Activated CD8-positive, alpha-beta memory T cell treated with anti-CD3 and anti-CD28 coated beads for 1 hour (primary cell): ENCODE measurements at places on chromosomes 6 and 20.
A peak's percentile ranks its signal among the peaks of the same experiment; 100 is the strongest.

DNA sequence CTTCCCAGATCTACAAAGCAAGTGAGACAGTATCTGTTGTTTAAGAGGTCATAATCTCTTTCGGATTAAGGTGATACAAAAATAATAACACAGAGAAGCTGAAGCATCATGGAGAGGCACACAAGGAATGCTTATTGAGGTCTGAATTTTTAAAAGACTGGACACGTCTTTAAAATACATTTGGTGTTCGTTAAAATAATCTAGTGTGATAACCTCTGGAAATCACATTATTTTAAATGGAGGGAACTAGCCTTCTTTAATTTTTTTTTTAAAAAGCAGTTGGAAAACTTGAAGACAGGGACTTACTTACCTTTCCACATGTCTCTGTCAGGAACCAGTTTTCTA, 1.9 kb upstream of the LRRC1 start:
- no peak for DNase-seq

- no peak for DNase-seq
Measured at GRCh38 chr6:106658469-106658868, 29.1 kb downstream of the QRSL1 start.

DNA sequence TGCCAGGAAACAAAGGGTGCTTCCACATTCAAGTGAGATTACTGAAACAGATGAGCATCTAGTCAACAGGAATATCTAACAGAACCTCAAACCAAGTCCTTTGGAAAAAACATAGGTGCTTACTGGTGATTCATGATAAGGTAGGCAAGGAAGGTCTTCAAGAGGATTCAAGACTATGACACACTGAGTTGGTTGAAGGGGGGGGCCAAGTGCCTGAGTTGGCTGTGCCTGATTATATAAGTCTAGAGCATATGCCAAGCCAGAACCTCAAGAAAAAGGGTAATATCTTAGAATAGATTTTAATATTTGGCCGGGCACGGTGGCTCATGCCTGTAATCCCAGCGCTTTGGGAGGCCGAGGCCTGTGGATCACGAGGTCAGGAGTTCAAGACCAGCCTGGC, 63.7 kb downstream of the LYRM4 start:
- no peak for DNase-seq

DNA sequence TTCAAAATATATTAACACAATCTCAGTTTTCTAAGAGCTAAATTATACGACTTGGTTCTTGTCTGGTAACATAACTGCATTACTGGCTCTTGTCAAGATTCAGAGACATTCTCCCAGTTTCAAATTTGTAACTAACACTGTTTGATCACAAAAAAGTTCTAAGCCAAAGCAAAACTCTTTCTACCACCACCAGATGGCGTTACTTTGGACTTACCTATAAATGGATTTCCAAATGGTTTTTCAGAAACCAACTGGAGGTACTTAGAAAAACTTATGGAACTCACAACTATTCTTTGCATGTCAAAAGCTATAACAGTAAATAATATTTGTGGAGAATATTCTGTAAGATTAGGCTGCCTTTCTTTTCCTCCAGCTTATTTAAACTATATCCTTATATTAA, 34.2 kb upstream of the GFRAL start:
- no peak for DNase-seq

DNA sequence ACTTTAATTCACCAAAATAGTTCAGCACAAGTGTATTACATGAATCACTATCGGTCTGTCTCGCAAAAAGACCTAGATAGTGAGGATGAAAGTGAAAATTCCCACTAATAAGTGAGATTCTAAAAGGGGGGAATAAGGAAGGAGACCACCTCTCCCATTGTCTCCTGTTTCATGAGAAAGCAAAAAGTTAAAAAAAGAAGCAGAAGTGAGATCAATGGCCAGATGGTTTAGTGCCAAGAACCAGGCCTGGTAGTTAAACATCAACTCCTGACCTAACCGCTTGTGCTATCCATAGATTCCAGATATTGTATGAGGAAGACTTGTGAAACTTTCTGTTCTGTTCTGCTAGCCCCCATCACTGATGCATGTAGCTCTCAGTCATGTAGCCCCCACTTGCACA, 293.0 kb downstream of the RNGTT start:
- DNase-seq, result no peak

GRCh38 chr20:38757145-38757775, 9.0 kb downstream of the ACTR5 start:
- DNase-seq, result no peak

GRCh38 chr6:72672906-72673305, 51.0 kb downstream of the KCNQ5 start:
- DNase-seq, result no peak

DNA sequence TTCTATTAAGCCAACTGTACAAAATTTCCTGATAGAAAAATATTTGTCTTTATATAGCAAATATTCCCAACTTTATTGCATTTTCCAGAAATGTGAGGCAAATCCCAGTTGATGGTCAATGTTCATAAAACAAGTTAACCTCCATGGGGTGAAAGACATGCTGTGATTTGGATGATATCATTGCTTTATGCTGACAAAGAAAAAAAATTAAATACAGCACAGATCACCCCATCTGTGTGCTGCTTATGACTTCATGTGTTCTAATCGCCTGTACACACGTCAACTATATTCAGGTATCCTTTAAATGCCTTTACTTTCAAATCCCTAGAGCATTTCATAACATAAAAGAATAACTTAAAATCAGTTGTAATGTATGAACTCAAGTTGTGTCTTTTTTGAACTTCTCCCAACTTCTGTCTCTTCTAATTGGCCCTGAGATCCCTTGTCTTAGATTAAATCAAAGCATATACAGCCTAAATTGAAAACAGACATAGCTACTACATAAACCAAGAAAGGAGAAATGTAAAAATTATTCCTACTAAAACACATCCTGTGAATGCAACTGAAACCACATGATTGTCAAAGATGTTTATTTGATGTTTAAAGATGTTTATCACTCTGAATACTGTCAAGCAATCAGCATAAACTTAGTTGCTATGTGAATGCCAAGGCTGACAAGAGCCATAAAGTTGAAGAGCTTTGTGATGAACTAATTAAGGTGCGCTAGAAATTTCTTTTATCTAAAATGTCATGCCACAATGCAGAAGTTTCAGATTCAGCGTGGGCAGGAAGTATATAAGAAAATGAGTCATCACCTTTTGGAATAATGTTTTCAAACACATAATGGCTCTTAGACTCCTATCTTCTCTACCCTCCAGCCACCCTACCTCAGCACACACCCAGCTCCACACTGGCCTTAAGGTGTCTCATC, 68.7 kb downstream of the FILIP1 start:
- DNase-seq, result no peak

- DNase-seq, result no peak
Measured at GRCh38 chr20:373171-373890, 7.2 kb upstream of the TRIB3 start.

- DNase-seq, result no peak
Measured at GRCh38 chr20:62631336-62632308, 10.7 kb upstream of the SLCO4A1 start.

- DNase-seq, result no peak
Measured at GRCh38 chr6:26329763-26330511, 35.1 kb upstream of the BTN3A2 start.

GRCh38 chr6:71082033-71082650, 125.3 kb upstream of the B3GAT2 start:
- no peak for DNase-seq

DNA sequence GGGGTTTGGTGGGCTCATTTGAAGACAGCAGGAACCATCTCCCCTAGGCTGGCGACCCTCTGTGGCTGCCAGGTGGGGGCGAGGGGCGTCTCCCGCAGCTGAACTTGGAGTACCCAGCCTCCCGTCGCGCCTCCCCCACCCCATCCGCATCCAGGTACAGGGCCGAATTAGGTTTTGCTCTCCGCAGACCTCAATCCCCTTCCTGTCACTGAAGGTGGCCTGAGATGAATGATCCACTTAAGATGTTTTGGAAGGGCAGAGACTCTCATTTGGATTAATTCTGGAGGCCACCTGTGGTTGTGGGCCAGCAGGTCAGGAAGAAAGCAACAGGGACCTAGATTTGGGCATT, 493 bp downstream of the CD83 start:
- DNase-seq, result no peak

DNA sequence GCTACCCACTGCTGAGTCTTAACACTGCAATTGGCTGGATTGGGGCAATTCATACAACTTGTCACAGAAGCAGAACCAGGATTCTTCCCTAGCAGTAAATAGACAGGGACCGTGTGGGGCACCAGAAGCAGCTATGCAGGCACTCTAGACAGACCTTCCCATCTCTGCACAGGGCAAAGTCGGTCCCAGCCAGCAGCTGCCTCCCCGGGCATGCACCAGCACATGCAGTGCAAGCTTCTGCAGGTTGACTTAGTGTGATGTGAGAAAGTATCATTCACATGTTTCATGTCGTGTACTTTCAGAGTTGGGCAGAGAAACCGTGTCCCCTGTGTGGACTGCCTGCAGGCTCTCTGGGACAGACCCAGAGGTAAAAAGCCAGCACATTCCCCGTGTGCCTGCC, 98.0 kb upstream of the FOXA2 start:
- DNase-seq, result no peak

- peak; percentile 36 for DNase-seq
Measured at GRCh38 chr20:21048841-21049273, 57.3 kb downstream of the LINC00237 start.

DNA sequence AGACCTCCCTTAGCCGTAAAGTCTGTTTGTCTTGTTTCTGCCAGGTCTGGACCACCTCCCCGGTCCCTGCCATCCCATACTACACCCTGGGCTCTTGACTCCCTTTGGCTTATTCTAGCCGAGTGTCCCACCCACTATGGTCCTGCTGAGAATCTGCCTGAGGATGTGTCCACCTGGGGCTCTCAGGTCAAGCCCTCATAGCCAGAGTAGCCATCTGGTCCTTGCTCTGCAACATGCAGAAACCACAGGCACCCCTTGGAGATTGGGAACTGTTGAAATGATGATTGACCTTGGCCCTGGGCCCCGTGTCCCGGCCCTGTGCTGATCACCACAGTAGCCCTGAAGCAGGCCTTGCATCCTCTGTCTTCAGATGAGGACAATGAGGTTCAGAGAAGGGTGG, 44.0 kb downstream of the VSTM2L start:
- no peak for DNase-seq

- no peak for DNase-seq
Measured at GRCh38 chr20:17511401-17511800, 19.8 kb downstream of the BFSP1 start.

- DNase-seq, result no peak
Measured at GRCh38 chr6:14380901-14381828, 263.6 kb downstream of the CD83 start.

DNA sequence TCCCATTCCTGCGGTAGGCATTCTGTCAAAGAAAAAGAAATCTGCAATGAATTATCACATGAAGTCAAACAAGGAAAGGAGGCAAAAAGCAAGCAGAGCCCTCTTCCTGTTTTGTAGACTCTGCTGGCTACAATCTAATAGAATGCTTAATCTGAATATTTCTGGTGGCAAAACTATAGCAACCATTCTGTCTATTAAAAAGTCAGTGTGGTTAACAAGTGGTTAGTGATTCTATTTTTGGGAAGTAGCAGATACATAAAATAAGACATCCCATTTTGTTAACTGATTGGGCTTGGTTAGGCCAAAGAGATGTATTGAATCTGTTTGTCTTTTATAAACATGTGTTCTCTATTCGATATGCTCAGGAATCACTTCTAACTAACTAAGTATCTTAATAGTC, 442.3 kb downstream of the CDC5L start:
- no peak for DNase-seq

DNA sequence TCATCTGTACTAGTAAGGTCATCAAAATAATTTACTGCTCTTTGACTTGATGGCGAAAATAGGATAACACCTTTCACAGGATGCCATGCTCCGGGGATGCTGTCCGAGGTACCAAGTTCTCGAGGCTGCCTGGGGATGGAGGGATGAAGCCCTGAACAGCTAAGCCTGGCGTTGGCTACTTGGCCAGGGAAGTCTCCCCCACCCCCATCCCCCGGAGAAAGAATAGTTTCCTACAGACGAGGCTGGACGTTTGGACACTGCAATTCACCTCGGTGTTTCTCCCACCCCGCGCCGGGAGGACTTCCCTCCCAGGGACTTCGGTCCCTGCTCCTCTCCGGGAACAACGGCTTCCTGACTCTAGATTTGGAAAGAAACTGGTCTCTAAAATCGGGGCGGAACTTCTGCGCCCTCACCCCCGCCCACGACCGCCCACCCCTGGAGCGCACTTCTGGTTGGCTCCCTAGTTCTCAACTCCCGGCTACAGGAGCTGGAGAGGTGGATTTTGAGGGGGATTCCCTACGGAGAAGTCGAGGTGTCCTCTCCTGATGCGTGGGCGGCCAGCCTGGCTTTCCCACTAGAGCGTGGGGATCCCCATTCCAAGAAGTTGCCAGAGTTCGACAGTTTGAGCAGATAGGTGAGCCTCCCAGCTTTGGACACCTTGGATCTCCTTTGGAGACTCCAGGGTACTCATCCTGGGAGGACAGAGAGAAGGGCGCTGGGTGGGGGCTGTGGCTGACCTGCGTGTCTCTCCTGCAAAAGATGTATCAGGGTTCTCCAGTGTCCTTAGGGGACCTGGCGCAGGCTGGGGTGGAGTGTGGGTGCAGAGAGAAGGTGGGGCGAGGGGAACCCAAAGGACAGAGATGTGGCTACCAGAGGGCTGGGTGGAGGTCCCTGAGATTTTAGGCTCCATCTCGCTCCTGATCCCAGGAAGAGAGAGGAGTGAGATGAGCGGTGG, 1.1 kb downstream of the PCSK2 start:
- no peak for DNase-seq

DNA sequence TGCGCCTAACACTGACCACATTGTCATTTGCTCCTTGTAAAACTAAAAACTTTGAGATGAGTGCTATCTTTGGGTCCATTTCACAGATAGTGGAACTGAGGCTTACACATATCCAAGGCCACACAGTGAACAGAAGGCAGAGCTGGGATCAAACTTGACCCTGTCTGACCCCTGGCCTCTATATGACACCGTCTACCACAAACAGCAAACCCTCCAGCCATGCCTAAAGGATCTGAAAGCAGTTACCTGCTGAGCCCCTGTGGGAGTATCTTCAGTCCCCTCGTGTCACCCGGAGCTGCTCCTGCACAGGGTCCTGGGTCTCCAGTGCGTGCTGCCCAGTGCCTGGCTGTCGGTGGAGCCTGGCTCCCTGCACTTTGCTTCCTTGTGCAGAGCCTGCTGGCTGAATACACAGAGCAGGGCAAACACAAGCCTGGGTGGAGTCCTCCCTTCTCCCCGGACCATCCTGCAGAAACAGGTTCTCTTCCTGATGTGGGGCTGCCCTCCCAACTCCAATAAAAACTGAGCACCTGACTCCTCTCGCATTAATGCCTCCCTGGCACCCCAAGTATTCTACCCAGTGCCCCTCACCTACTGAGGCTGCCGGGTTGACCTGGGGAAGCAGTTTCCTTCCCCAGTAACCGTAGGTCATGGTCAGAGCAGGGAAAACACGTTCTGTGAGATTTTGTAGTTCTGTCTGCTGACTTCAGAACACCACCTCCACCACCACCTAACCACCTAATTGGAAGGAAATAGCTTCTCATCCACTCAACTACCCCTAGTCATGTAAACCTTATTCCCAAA, at the start of gene BCAS1:
TSS of gene BCAS1 (minus strand) at position 408 of the 801 bp plus-strand sequence. CDS start 11,876 bp downstream, outside the sequence.
- DNase-seq, result no peak
